Cerebellum (tissue), 4 donors: ENCODE measurements at places on chromosomes 11 and 22.
A peak's percentile ranks its signal among the peaks of the same experiment; 100 is the strongest.

DNA sequence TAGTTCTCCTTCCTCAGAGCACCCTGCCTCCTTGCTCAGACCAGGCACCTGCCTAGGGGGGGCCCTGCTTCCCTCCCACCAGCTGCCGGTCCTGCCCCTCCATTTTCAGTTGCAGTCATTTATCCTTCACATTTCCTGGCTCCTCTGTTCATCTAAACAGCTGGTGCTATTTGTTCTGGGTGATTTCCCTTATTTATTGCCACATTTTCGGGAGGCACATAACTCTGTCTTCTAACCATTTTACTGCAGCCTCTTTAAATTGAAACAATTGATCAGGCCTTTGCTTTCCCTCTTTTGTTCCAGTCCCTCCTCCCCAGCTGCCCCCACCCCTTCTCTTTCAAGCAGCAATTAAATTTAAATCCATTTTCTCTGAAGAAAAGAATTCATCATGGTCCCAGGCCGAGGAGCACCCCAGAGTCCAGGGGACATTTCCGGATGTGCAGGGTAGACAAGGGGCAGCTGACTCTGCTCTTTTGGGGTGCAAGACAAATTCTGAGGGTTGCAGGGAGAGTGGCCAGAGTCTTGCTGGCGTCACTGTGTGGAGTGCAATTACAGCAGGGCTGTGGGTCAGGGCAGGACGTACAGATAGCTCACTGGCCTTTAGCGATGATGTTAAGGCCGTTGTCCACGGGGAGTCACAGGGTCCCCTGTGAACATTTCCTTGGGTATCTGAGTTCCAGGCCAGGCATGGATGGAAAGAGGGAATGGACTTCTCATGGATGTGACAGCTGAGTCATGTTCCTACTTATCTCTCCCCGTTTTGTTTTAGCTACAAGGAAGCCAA lies 476.4 kb downstream of the TBC1D22A start:
- no peak for DNase-seq

DNA sequence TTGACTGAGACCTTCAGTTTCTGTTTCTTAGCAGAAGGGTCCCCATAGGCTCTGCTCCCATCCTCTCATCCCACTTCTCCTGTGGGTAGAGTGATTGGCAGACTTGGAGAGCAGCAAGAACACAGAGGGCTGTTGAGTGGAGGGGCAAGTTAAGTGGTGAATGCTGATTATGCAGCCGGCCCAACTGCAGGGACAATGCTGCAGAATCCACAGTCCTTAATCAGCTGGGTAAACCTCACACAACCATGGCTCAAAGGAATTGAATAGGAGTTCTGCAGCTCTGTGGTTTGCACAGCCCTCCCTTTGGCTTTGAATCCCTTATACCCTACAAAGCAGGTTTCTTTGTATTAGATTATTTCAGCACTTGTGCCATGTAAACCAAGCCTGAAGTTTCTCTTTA lies 161.1 kb downstream of the NAV2 start:
- DNase-seq: no peak

DNA sequence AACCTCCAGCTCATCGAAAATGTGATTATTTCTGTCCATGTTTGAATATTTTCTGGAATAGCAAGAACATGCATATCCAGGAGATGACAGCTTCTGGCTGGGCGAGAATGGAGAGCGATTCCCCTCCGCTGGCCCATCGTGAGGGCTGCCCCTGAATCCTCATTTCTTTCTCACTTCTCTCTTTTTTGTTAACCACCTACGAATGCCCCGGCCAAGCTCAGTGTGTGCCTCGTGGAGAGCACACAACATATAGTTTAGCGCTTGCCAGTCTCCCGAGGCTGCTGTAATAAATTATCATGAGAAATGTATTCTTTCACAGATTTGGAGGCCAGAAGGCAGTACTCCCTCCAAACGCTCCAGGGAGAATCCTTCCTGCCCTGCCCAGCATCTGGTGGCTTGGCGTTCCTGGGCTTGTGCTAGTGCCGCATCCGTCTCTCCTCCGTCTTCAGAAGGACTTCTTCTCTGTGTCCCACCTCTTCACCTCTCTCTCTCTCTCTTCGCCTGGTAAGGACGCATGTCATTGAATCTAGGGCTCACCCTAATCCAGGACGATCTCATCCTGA lies 1306.0 kb downstream of the TBC1D22A start:
- no peak for DNase-seq

- DNase-seq: no peak
These were observed 58.6 kb downstream of the SYTL2 start for GRCh38 chr11:85752201-85752889.

DNA sequence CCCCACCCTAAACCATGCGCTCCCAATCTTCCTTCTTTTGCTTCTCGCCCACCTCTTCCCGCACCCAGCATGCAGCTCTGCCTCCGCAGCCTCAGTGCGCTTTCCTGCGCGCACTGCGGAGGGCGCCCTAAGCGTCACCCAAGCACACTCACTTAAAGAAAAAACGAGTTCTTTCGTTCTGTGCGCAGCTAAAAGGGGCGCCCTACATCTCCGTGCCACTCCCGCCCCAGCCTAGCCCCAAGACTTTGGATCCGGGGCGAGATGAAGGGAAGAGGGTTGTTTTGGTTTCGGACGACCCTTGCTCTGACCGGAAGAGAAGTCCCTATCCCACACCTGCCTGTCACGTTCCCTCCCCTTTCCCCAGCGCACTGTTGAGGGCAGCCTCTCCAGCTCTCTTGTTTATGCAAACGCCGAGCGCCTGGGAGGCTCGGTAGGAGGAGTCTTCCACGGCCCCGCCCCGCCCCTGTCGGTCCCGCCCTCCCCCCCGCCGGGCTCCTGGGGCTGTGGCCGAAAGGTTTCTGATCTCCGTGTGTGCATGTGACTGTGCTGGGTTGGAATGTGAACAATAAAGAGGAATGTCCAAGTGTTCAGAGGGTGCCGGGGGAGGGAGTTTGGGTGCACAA lies 5.3 kb downstream of the VSIG2 start:
- no peak for DNase-seq

DNA sequence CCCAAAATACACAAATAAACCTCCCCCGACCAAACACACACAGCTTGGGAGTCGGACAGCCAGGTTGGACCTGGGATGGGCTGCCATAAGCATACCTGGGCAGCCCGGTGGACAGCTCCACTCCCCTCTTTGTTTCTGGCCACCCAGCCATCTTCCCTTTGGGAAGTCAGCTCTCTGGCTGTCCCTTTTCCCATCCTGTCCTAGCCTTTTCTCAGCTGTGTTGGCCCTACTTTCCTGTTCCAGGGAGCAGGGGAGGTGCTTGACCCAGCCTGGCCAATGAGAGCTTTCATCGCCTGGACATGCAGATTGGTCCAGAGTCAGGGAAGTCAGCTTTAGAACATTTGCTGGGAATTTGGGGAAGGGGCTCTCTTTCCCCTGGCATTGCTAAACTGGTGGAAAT lies 68.7 kb upstream of the NECTIN1 start:
- DNase-seq: no peak

DNA sequence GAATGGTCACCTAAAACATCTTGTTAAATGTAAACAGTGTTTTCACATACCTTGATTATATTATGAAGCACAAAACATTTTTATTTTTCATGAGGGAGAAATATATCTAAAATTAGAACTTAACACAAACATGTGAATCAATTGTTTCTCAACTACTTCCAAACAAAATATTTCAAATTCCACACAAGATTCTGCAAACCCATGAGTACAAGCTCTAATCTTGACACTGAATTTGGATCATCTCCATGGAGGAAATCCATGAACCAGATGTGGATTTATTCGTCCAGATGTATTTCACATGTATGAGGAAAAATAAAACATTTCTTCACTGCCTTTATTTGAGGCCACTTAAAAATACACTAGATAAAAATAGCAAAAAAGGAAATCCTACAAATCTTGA lies 184.2 kb downstream of the SBF2 start:
- DNase-seq: no peak

DNA sequence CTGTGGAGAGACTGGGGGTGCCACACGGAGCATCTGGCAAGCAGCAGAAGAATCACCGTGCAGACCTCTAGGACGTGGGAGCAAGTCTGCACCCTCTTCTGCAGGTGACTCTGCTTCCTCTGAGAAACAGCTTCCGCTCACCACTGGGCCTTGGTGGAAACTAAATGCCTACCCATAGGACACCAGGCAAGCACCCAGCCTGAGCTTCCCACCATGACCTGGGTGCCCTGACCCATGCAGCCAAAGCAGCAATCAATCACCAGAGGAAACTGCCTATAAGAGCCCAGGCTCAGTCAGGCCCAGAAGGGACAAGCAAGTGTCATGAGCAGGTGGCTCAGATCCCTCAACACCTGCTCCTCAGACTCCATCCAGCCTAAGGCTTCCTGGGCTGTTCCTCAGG lies 63.4 kb downstream of the IGLL5 start:
- DNase-seq: no peak

- DNase-seq: no peak
These were observed 21.2 kb downstream of the EHF start for GRCh38 chr11:34642001-34642554.

DNA sequence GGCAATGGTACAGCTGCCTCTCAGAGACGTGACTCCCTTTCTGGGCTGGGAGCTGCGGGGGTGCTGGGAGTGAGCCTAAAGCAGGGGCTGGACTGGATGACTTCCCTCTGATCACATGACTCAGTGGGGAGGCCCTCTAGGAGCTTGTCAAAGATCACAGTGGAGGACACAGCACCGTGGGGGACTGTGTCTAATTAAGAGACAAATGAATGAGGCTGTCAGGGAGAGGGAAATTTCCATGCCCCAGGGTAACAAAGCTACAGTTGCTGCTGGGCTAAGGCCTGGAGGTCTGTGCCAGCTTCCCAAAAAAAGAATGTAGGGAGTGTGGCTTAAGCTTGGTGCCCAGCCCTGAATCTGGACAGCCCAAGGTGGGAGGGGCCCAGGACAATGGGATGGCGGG lies 262.8 kb upstream of the PLET1 start:
- peak; percentile 29 for DNase-seq

DNA sequence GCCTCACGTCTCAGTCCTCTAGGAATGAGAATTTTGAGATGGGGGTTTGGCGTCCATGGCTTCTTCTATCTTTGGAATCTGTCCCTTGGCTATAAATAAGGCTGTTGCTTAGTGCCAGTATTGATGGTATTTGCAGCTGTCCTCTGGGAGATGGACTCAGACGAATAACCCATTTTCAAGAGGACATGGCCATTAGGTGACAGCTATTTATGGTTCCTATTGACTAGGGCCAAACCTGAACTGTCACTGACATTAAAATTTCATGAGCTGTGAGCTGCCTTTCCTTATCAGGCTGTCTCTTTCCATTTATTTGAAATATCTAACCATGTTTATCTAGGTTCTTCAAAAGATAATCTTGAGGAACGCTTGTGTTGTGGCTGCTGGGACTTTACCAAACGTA lies 92.7 kb downstream of the NAV2 start:
- DNase-seq: no peak

- DNase-seq: no peak
These were observed 78.4 kb downstream of the XRRA1 start for GRCh38 chr11:74870485-74870884.

- DNase-seq: no peak
These were observed 1.5 kb downstream of the PANX3 start for GRCh38 chr11:124612567-124613246.

DNA sequence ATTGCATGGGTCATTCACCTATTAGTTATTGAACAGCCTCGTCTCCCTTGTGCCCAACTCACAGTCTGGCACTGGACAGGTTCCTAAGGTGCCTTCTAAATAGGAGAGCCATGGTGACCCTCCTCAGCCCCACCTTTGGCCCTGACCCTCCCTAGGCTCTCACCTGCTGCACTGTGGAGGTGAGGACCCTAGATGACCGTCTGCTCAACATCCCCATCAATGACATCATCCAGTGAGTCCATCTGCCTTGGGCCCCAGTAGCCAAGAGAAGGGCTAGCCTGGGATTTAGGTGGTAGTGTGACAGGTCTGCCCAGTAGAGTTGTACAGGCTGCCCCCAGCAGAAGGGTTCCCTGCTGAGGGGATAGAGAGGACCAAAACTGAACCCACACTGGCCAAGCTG lies 13.6 kb downstream of the UCP2 start:
- DNase-seq: no peak

- no peak for DNase-seq
These were observed 10.9 kb downstream of the ASCL2 start for GRCh38 chr11:2259466-2259830.

DNA sequence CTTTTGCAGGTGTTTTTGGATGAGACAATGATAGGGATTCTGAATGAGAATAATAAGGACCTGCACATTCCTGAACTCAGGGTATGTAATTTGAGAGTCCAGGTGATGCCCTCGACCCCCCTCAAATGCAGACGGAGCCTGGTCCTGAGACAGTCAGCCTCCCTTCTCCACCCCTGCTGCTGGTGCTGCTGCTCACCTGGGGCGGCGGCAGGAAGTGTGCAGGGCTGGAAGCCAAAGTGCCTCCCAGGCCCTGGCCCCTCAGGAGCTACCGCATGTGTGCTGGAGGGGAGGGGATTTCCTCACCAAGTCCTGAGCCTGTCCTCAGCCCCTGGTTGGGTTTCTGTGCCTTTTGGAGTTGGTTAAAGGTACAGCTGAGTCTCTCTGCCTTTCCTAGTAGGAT lies 19.0 kb upstream of the GLB1L2 start:
- no peak for DNase-seq

DNA sequence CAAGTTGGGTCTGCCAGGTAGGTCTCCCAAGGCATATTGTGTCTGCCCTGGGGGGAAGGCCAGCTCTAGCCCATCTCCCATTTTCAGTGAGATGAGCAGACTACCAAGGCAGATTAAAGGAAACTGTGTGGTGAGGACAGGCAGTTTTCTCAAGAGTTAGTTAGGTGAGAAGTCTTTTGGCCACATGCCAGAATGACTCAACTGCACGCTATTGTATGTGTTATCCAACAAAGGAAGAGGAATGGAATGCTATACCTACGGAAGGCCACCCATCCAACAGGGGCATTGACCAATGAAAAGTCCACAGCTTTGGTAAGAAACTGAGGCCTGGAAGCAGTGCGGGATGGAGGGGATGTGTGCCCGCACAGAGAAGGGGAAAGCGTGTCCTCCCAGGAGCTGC lies 941.7 kb downstream of the NTM start:
- no peak for DNase-seq

DNA sequence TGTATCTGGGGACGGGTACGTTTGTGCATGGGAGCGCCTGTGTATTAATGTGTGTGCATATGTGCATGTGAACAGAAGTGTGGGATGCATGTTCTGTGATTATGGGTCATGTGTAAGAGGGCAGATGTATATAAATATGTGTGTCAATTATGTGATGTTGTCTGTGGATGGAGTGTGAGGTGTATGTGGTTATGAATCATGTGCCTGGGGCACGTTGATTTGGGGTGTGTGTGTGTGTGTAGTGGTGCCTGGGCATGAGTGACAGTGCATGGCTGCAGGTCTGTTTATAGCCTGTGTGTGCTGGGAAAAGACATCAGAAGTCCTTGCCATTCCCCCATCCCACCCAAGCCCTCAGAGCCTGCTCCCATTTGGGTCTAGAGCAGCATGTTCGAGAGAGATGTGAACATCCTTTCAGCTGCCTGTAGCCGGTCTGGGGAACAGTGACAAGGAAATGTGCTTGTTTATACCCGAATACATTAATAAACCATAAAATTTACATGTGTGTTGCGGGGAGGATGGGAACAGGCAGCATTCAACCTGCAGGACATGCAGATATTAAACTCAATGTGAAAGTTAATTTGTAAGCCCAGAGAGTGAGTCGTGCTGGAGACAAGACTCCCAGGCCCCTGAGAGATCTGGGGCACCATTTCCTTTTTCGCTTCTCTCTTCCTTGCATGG lies 129.0 kb downstream of the NECTIN1 start:
- DNase-seq: no peak
